ENCODE measurements at places on chromosomes 3 and 15.
A peak's percentile ranks its signal among the peaks of the same experiment; 100 is the strongest.

GRCh38 chr3:179706233-179706632, 53.4 kb downstream of the USP13 start:
- no peak for DNase-seq

GRCh38 chr3:27614592-27614991, 107.5 kb downstream of the EOMES start:
- no peak for DNase-seq

GRCh38 chr15:92519709-92520108, 126.0 kb downstream of the ST8SIA2 start:
- DNase-seq = no peak

DNA sequence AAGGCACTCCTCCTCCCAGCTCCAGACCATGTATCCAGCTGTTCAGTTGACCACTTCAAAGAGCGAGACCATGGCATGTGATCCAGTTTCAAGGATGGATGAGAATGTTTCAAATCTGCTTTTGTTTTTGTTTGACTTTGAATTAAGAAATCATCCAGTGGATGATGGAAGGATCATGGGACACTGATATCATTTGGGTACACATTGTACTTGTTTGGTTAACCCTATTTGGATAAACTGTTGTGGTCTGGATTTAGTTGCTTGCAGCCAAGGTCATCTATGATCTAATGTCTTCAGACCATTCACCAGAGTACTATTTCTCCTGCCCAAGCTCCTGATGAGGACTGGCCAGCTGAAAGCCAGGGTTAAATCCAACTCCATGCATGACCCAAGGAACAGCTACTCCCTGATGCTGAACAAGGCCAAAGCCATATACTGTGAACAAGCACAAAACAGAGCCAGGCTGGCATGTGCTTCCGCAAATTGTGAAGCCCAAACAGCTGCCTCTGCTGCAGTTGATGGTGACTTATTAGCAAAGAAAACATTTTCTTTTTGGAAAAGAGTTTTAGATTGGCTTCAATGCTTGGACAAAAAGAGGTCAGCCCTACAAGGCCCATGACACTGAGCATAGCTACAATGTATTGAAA, 5.2 kb upstream of the ADAMTS17 start:
- DNase-seq = no peak

- DNase-seq = no peak
These were observed 8.8 kb upstream of the MUC20 start for GRCh38 chr3:195711813-195712534.

- no peak for DNase-seq
These were observed 92.7 kb upstream of the PRICKLE2 start for GRCh38 chr3:64318001-64318400.

GRCh38 chr3:169497567-169498257, 165.8 kb downstream of the MECOM start:
- DNase-seq = no peak

DNA sequence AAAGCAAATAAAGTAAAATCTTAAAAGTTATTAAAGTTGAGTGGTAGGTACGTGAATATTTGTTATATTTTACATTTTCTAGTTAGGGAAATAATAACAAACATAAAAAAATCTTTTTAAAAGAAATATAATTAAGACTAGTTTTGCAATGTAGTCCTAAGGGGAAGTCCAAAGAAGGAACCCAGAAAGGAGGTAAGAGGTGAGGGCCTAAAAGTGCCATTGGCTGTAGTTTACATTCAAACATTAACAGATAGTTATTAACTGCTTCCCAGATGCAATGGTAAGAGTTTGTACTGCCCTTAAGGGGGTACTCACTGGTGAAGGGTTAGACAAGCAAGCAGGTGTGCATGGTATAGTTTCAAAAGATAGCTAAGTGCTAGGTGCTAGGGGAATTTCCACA, 79.2 kb downstream of the B3GALNT1 start:
- peak; percentile 15 for DNase-seq

DNA sequence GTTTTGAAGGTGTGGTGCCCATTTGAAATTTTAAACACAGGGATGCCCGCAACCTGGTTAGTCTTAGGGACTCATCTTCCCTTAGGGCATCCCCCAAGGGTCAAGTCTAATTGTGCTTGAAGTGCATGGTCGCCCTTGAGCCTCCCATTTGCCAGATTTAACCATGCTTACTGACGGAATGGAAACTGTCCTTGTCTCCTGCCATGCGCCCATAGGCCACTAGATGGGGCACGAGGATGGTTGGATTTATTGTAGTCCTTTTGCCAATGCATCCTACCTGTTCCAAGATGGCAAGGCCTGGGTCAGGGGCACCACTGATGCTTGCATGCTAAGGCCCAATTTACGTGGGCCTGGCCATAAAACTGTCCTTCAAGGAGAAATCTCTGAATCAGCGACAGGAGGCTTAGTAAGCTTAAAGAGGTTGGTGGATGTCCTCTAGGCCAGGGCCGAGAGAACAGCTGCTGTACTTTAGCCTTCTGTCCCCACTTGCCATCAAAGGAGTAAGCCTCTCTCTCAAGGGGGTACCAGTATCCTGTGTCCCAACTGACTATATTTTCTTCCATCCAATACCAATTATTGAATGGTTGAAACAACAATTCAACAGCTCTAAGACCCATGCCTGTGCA, 355.4 kb downstream of the OTOL1 start:
- DNase-seq = peak; percentile 19

DNA sequence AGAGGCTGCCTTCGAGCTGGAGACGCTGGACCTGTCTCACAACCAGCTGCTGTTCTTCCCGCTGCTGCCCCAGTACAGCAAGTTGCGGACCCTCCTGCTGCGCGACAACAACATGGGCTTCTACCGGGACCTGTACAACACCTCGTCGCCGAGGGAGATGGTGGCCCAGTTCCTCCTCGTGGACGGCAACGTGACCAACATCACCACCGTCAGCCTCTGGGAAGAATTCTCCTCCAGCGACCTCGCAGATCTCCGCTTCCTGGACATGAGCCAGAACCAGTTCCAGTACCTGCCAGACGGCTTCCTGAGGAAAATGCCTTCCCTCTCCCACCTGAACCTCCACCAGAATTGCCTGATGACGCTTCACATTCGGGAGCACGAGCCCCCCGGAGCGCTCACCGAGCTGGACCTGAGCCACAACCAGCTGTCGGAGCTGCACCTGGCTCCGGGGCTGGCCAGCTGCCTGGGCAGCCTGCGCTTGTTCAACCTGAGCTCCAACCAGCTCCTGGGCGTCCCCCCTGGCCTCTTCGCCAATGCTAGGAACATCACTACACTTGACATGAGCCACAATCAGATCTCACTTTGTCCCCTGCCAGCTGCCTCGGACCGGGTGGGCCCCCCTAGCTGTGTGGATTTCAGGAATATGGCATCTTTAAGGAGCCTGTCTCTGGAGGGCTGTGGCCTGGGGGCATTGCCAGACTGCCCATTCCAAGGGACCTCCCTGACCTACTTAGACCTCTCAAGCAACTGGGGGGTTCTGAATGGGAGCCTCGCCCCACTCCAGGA, 21.1 kb downstream of the NRROS start:
- no peak for DNase-seq

GRCh38 chr3:195098741-195099525, 172.0 kb downstream of the XXYLT1 start:
- no peak for DNase-seq

GRCh38 chr15:91988071-91988470, 134.6 kb downstream of the SLCO3A1 start:
- DNase-seq = no peak

- no peak for DNase-seq
These were observed 219.8 kb downstream of the FMN1 start for GRCh38 chr15:32974691-32975090.

- no peak for DNase-seq
These were observed 27.3 kb downstream of the ACSBG1 start for GRCh38 chr15:78207110-78207458.

DNA sequence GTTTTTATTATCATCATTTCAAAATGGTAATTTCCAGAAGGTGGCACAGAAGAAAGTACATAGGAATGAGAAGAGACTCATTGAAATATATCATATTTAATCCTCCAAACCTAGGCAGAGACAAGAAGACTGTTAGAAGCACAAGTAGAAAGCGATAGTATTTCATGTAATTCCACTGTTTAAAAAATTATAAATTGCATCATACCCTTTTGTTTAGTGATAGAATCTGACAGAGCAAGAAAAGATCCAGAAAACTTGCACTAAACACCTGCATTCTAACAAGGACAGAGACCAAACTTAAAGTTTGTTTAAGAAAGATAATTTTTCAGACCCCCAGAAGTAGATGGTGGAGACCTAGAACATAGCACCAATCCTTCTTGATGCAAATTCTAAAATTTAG, 56.9 kb upstream of the CD96 start:
- no peak for DNase-seq

DNA sequence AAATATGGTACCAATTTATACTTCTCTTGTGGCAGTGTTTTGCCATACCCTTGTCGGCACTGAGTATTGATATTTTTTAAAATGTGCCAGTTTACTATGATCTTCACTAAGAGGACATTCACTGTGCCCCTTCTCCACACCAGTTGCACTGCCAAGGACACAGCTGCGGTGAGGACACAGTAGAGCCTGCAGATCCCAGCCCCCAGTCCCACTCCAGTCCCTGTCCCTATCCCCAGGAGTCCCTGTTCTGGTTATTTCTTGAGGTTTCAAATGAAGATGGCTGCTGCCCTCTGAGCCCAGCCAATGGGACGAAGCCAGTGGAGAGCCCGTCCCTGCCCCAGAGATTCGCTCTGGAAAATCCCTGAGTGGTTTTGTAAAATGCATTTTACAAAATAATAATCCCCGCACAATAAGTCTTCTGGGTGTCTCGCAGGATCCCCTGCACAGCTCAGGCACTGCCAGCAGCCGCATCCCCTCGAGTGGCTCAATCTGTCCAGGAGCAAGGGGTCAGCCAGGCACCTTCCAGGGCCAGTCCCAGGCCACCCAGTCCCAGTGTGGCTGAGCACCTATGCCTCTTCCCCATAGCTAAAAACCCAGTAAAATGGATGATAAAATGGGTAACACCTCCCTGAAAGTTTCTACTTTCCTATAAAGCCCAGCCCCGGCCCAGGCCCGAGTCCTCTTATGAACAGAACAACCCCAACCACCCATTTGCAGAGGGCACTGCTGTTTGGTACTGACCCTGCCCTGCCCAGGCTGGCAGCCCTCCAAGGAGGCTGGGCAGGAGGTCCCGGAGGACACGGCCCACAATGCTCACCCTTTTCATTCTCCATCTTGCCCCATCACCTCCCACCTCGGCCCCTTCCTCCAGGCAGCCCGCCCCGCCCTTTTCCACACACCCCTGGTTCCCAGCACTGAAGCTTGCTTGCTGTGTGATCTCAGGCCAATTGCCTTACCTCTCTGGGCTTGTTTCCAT, 91.1 kb downstream of the VGLL4 start:
- no peak for DNase-seq

DNA sequence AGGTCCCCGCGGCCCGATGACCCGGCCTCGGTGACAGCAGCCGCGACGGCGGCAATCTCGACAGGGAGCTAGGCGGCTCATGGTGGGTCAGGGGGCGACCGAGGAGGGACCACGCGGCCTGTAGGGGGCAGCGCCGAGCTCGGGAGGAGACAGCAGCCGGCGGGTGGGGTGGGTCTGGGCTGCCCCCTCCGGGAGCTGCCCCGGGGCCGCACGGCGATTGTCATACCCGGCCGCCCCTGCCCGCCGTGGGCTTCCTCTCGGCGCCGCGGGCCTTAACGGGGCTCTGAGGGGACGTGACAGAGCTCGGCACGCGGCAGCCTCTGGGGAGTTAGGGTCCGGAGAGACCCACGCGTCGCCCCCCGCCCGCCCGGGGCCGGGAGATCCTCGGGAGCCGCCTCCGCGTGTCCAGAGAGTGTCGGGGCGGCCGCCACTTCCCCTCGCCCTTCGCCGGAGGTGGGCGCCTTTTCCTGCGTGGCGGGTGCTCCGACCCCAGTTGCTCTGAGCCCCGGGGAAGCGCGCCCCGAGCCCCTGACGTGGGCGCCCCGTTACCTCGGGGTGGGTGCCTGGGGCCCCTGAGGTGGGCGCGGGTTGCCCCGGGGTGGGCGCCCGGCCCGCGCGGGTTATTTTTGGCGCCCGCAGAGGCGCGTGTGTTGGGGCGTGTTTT, 539 bp upstream of the PLCL2 start:
- peak; percentile 38 for DNase-seq

DNA sequence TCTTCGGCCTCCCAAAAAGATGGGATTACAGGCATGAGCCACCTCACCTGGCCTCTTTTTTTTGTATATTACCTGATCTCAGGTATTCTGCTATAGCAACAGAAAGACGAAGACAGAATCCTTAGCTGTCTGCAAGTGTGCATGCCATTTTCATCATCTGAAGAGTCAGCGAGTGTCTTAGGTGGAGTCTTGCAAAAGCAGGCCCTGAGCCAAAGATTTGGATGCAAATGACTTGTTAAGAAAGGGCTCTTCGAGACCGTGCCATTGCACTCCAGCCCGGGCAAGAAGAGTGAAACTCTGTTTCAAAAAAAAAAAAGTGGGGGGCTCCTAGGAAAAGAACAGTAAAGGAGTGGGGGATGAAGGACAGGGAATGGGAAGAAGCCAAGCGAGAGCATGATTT, 10.2 kb upstream of the TRIM69 start:
- no peak for DNase-seq

GRCh38 chr3:14439501-14440167, 37.2 kb downstream of the SLC6A6 start:
- peak; percentile 90 for DNase-seq

- DNase-seq = no peak
These were observed 49.0 kb upstream of the DCLK3 start for GRCh38 chr3:36813305-36813704.

DNA sequence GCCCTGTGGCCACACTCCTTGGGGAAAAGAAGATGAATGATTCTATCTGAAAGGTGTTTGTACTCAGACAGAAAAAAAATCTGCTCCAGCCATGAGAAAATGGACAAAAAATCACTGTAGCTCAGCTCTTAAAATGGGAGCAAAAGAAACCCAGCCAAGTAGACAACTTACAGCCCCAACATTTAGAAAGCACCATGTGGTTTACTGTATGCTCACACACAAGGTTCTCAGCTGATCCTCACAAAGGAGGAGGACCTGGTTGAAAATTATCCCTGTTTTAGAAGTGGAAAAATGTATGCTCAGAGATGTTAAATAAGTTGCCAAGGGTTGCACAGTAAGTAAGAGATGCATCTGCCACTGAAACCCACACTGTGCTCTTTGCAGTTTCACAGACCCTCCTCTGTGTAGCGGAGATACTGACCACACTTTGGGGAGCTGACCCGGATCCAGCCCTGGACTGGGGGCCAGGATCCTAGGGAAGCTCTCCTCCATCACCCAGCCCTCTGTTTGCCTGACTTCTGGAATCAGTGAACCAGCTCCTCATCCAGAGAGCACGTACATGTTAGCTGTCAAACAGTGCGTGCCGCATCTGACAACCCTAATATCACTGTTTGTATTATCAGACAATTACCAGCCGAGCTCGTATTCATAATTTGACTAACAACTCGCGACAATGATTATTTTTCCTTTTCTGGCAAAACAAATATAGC, 32.7 kb upstream of the TPRG1 start:
- DNase-seq = no peak

GRCh38 chr3:120425572-120426250, 25.1 kb downstream of the FSTL1 start:
- no peak for DNase-seq

GRCh38 chr15:59405079-59405478, 32.4 kb upstream of the MYO1E start:
- no peak for DNase-seq

GRCh38 chr15:38229705-38230310, 22.8 kb upstream of the SPRED1 start:
- DNase-seq = peak; percentile 95
